HL-60 (cell line): ENCODE measurements at places on chromosomes 16 and 17.

GRCh38 chr16:86042393-86042792, 143.4 kb downstream of the IRF8 start:
- no peak for DNase-seq

GRCh38 chr17:10349403-10349802, 23.4 kb downstream of the MYH13 start:
- no peak for DNase-seq

GRCh38 chr16:63244631-63245030, 1208.4 kb upstream of the CDH8 start:
- no peak for DNase-seq

DNA sequence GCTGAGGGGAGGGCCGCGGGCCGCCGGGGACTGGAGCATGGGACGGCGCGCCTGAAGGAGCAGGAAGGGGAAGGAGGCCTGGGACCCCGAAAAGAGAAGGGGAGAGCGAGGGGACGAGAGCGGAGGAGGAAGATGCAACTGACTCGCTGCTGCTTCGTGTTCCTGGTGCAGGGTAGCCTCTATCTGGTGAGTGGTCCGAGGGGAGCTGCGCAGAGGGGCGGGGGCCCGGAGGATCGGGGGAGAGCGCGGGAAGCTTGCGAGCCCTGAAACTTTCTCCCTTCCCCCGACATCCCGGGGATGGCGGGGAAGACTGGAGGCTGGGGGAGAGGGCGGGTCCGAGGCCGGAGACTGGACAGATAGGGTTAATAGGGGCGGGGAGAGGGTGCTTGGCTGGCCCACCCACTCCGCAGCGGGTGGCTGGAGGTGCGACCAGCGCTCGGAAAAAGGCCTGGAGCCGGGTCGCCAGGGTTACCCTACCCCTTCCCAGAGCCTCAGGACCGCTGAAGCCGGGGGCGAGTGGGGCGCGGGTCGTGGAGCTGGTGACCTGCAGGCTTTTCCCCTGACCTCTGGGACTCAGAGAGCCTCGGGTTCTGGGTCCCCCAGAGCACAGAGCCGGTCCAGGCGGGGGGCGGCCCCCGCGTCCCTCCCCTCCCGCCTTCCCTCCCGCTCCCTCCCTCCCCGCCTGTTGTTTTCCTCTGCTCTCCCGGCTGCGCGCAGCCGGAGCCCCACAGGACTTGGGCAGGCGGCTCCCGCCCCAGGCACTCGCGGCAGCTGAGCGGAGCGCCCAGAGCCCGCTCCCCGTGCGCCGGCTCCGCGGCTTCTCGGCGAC, 631 bp downstream of the NXPH3 start:
- no peak for DNase-seq

GRCh38 chr17:82876602-82877379, 37.0 kb upstream of the ZNF750 start:
- DNase-seq, result no peak

DNA sequence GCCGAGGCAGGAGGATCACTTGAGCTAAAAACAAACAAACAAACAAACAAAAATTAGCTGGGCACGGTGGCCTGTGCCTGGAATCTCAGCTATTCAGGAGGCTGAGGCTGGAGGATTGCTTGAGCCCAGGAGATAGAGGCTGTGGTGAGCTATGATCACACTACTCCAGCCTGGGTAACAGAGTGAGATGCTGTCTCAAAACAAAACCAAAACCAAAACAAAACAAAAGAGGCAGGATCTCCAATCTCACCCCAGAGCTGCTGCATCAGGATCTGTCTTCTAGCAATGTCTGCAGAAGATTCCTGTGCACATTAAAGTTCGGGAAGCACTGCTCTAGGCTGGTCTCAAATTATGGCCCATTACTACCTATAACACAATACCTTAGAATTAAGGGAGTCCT, 43.1 kb downstream of the MAP2K6 start:
- DNase-seq, result no peak

DNA sequence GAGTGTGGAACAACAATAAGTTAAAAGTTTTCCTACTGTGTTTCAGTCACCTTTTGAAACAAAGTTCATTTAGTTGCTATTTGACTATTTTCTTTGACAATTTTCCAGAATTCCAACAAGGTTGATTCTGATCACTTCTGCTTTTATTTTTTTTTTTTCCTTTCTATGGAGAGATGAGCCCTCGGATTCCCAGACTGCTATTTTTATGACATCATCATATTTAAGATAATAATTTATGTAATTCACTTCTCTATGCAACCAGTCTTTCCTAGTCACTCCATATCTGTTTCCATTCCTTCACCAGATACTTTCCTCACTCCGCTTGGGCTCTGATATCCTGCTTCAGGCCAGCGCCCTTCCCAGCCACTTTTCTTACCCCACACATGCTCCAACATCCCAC, 8.1 kb downstream of the OR4D2 start:
- no peak for DNase-seq

GRCh38 chr16:17299790-17300189, 171.0 kb downstream of the XYLT1 start:
- no peak for DNase-seq

DNA sequence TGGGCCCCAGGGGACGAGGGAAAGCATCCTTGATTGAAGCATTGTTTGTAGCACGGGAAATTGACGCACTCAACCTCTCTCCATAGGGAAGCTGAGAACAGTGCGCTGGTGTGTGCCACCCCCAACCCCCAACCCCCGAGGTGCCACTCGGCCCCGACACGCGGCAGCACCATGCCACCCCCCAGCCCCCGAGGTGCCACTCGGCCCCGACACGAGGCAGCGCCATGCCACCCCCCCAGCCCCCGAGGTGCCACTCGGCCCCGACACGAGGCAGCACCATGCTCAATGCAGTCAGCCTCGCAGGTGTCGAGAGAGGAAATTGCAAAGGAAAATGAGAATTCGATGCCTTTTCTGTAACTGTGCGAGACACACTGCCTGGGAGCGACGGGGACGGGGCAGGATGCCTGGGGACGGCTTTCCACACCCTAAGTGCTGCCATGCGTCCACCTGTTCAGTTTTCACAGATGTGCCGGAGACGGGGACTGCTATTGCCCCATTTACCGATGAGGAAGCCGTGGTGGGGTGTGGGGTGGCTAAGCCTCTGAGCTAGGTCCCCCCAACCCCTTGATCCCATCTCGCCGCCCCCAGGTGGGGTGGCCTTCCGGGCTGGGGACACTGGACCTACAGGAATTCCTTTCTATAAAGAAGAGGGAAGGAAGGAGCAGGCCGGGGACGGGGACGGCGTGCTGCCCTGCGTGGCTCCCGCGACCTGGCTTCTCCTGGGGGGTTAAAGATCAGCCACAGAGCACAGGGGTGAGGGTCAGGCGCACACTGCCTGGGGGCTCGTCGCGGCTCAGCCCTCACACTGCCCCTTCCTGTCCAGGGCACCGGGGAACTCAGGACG, 9.8 kb downstream of the CBFA2T3 start:
- no peak for DNase-seq
